Muscle of leg (tissue), 16 donors: ENCODE measurements at places on chromosomes 13 and 19. TPM values are rescaled to one million over a fixed set of nuclear protein-coding genes. Genes with fewer than 3 reads are reported as not detected.

INTS6 gene
- 27.7 TPM for total RNA-seq

LYPD5 gene
- 0.22 TPM for total RNA-seq

C19orf81 gene
- 4.2 TPM for total RNA-seq

PAK4 gene
- 3.5 TPM for total RNA-seq

ZNF100 gene
- 11.4 TPM for total RNA-seq

OR7C1 gene
- 0.04 TPM for total RNA-seq

THOP1 gene
- total RNA-seq = 46.3 TPM

ODAD3 gene
- 0.22 TPM for total RNA-seq

CCL25 gene
- total RNA-seq = not detected

FUT1 gene
- 1.1 TPM for total RNA-seq

KRTDAP gene
- 0.18 TPM for total RNA-seq

FPR3 gene
- 0.22 TPM for total RNA-seq

KLF5 gene
- total RNA-seq = 13.6 TPM

GSX1 gene
- total RNA-seq = not detected

PDX1 gene
- total RNA-seq = not detected

ZNF296 gene
- 0.13 TPM for total RNA-seq

BABAM1 gene
- total RNA-seq = 85.8 TPM

POLRMT gene
- 28.6 TPM for total RNA-seq

ZNF208 gene
- total RNA-seq = 0.35 TPM

ZSCAN5B gene
- total RNA-seq = 0.09 TPM

CRLF1 gene
- 35.0 TPM for total RNA-seq

SNRNP70 gene
- total RNA-seq = 157 TPM

RAB8A gene
- 17.5 TPM for total RNA-seq

B3GNT8 gene
- total RNA-seq = 0.93 TPM
